Retina (tissue), 1 donor: ENCODE measurements at places on chromosomes 13 and 19.

DNA sequence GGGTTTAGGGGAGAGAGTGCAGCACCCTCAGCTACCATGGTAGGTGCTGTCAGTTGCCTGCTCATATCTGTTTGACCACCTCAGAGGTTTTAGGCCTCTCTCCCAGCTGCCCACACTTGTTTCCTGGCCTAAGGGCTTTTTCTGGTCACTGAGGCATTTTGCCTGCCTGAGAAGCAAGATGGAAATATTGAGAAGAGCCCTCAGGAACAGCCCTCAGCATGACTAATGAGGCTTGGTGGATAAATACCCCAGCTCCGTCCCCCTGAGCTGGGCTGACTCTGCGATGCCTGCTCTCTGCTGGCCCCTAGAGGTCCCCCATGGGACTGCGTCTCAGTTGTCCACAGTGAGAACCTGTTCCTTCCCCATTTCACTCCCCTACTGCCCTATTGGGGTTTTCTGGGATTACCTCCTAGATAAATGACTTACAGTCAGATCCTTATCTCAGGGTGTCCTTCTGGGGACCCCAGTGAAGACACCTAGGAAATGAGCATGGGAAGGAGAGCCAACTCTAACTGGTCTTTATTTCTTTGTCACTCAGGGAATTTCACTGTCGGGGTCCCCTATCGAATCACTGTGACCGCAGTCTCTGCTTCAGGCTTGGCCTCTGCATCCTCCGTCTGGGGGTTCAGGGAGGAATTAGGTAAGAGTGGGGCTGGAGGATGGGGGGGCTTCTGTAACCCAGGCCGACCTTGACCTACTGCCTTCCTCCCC, 13.3 kb downstream of the PALM3 start:
- no peak for DNase-seq

DNA sequence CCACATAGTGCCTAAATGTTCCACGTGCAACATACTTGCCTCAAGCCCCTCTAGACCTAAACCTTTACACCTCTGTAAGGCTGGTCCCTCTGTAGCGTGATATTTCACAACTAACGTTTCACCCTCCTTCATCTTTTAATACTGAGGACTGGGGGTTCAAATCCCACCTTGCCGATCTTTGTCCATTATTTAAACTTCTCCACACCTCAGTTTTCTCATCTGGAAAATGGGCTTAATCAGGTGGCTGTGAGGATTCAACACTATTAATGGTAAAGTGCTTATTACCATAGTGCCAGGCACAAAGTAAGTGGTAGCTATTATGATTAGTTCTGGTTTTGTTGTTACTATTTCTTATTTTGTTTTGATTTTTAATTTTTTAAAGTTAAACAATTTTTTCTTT, 7.5 kb upstream of the ADAMTS10 start:
- DNase-seq: no peak

DNA sequence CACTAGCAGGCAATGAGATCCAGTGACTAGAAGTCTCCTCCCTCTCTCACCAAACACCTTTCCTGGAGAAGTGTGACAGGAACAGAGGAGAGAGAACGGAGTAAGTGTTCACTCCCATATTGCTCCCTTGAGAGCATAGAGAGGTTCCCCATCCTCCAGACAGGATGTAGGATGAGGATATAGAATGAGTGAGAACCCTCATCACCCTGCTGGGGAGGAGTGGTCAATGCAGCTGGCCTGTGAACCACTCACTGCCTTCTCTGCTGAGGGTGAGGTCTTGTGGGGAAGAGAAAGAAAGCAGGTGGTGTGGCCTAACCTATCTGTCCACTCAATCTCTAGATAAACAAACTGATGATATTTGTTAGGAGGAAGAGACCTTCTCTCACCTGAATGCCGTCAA, 386.6 kb downstream of the PCDH20 start:
- no peak for DNase-seq

GRCh38 chr19:7767487-7767886, 4.4 kb downstream of the CLEC4M start:
- no peak for DNase-seq

DNA sequence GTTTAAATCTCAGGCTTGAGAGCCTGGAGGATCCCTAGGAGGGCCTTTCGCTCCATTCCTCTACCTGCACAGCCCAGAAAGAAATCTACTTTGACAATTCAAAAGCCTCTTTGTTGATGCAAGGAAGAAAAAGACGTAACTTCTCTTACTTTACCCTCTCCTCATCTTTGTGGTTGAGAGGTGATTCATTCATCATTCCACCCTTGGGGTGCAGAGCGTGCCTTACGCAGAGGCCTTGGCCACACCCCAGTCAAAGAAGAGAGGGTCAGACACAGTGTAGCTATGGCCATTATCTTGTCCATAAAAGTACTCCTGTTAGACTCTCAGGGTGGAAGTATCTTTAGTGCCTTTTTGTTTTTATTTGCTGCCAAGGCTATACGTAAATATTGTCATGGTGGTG, 184.0 kb downstream of the IRS2 start:
- no peak for DNase-seq

DNA sequence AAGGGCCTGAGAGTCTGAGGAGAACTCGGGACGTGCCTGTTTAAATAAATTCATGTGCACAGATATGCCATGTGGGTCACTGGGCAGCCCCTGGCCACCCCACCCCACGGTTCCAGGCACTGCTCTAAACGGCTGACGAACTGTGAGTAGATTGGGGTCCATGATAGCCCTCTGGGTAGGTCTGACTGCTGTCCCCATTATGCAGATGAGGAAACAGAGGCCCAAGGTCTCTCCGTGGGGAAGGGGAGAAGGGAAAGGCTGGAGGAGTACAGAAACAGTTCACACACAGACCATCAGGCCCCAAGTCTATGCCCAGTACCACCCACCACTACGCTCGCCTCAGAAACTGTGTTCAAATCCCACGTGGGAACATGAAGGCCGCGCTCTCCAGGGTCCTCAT, 14.1 kb downstream of the ZNF787 start:
- no peak for DNase-seq

DNA sequence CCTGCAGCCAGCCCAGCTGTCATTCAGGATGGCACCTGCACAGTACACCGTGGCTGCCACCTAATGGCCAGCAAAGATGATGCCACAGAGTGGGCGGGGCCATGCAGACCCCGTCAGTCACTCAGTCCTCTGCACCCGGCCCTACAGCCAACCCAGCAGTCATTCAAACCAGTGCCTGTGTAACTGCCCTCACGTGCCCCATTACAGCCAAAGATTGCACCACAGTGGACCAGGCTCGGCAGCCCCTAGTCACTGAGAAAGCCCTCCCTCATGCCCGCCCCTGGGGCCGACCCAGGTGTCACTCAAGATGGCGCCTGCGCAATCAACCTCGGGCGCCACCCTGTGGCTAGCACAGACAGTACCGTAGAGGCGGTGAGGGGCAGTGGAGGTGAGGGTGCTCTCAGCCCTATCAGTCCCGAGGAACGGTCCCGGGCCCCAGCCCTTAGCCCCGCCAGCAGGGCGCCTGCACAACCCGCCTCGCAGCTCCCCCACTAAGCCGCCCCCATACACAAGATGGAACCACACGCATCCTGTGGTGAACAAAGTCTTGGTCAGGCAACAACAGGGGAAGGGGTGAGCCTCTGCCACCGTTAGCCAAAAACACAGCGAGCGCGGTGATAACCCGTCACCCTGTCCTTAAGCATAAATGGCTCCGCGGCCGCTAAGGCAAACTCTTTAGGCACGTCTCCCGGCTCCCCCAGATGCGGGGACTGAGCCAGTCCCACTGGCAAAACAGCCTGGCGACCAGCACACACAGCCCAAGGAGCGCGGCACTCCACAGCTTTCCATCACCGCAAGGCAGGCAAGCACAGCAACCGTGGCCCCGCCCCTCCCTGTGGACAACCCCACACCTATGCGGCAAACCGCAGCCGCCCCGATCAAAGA, 2.3 kb downstream of the PEG3 start:
- DNase-seq: peak; percentile 94

GRCh38 chr13:41284512-41285288, 21.3 kb upstream of the MTRF1 start:
- DNase-seq: no peak

- DNase-seq: no peak
These were observed 5.7 kb upstream of the RXFP2 start for GRCh38 chr13:31733647-31734046.

DNA sequence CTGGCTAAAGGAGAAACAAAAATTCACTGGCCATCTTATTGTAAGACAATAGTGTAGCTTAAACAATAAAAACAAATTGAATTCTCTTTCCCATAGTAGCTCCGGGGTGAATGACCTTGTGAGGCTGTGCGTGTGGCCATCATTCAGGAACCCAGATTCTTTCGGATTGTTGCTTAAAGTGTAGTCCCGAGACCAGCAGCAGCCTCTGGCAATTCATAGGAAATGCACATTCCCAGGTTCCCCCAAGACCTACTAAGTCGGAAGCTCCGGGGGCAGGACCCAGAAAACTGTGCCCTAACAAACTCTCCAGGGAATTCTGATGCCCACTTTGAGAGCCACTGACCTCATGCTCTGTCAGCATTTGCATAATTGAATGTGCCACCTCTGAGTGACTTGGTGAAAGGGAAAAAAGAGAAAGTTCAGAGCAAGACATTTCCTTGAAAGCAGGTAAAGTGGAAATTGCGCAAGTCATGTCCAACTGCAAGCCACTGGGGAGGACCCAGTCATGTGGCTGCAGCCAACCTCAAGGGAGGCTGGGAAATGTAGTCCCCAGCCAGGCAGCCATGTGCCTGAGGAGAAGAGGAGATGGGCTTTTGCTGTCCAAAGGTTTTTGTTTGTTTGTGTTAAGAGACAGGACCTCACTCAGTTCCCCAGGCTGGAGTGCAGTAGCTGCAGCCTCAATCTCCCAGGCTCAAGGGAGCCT, 50.7 kb upstream of the PNMA8B start:
- DNase-seq: no peak

GRCh38 chr13:80437231-80437630, 96.3 kb upstream of the SPRY2 start:
- no peak for DNase-seq

- no peak for DNase-seq
These were observed 76.8 kb downstream of the NUFIP1 start for GRCh38 chr13:44912278-44913016.

DNA sequence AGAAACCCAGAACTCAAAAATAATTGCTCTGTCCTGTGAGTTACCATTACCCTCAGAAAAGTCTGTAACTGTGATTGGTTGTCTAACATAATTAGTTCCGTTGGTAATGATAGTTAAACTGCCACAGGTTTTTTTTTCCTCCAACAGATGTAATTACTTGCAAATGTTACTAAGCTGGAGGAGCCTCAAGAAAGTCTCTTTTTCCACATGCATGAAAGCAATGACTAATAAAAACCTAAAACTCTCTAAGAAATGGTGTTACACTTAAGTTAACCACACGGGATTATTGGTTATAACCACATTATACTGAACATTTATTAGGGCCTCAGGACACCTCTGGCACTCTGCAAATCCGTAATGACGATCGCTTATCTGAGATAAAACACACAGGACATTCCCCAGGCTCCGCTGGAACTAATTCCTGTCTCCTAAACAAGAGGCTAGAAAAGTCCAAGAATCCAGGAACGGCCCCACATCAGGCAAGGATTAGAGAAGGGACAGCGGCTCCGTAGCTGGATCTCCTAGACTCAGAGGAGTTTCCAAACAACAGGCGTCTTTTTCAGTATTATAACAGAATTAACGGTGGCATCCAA, 753 bp downstream of the ZNF235 start:
- DNase-seq: no peak

GRCh38 chr19:7904074-7905020, 670 bp downstream of the MAP2K7 start:
- DNase-seq: peak; percentile 14

DNA sequence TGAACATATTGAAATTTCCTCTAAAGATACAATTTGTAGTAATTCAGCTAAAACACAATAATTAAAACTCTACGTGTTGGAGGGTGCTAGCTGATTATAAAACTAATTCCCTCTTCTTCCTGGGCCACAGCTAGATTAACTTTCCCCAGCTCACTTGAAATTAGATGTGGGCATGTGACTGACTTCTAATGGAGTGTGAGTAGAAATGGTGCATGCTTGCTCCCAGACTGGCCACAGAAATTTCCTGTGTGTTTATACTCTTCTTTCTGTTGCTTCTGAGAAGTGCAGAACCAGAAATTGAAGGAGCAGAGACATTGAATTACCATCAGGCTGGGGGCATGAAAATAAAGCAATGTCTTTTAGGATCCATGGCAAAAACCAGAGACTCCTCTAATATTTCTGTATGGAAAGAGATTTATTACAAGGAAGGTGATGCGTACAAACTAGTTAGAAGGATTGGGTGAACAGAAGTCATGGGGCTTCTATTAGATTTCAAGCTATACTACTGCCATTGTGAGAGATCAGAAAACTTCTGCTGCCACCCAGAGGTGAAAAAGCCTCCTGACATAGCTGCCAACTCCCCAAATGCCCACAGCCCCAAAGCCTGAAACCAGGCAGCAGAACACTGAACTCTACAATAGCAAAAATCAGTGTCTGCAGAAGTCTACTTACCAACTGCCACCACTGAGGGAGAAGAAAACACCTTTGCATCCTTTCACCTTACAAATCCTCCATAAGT, 379.2 kb upstream of the MIR17HG start:
- DNase-seq: peak; percentile 55

- DNase-seq: no peak
These were observed 79.7 kb downstream of the TNFSF11 start for GRCh38 chr13:42653679-42654078.

DNA sequence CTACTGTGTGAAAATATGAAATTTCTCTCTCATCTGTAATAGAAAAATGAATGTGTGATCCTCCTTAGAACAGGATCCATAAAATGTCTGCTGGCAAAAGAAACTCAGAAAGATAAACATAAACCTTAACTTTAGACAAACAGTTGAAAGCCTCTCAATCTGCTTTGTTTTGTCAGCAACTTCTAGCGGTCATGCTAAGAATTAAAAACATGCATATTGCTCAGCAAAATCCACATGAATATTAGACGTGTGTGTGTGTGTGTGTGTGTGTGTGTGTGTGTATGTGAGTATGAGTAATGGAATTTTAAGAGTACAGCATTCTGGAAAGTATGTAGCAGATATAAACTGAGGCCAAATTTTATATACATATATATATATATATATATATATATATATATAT, 1779.2 kb upstream of the MIR17HG start:
- DNase-seq: no peak

- DNase-seq: no peak
These were observed 57.0 kb downstream of the SLC7A9 start for GRCh38 chr19:32812571-32812970.

GRCh38 chr19:46080561-46080960, 39.8 kb upstream of the IGFL4 start:
- no peak for DNase-seq

DNA sequence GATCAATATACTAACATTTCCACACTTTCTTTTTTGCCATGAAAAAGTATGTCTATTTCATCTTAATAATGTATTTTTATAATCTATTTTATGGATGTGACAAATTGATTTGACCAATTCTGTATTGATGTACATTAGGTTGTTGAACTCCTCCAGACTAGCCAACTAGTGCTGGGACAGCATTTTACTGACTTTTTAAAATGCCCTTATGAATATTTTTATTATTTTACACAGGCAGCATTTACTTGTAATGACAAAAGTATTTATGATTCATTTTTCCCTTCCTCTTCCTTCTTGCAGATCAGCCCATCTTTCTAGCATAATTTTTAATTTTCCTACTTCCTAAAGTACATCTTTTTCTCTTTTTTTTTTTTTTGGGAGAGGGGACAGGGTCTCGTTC, 918 bp upstream of the FUZ start:
- DNase-seq: no peak

GRCh38 chr13:32852526-32852925, 163.7 kb upstream of the KL start:
- DNase-seq: no peak
